NCI-H187 treated with DMSO at 0.1 percent for 48 hours (cell line): ENCODE measurements at places on chromosomes 2 and 18.

DNA sequence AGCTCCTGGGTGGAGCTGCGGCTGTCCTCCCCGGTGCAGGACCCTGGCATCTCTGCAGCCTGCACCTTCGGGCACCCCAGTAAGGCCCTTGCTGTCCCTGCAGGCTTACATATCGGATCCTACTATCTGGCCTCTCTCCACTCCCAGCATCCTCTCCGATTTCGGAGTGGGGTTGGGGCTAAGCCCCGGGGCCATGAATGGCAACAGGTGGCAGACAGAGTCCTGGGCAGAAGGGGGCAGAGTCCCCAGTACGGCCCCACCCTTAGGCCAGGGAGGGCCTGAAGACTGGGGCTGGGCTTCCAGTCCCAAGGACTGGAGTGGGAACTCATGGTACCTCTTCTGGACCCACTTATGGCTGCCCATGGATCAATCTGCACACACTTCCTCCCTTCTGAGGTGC lies 180.4 kb upstream of the MC4R start:
- DNase-seq = no peak

DNA sequence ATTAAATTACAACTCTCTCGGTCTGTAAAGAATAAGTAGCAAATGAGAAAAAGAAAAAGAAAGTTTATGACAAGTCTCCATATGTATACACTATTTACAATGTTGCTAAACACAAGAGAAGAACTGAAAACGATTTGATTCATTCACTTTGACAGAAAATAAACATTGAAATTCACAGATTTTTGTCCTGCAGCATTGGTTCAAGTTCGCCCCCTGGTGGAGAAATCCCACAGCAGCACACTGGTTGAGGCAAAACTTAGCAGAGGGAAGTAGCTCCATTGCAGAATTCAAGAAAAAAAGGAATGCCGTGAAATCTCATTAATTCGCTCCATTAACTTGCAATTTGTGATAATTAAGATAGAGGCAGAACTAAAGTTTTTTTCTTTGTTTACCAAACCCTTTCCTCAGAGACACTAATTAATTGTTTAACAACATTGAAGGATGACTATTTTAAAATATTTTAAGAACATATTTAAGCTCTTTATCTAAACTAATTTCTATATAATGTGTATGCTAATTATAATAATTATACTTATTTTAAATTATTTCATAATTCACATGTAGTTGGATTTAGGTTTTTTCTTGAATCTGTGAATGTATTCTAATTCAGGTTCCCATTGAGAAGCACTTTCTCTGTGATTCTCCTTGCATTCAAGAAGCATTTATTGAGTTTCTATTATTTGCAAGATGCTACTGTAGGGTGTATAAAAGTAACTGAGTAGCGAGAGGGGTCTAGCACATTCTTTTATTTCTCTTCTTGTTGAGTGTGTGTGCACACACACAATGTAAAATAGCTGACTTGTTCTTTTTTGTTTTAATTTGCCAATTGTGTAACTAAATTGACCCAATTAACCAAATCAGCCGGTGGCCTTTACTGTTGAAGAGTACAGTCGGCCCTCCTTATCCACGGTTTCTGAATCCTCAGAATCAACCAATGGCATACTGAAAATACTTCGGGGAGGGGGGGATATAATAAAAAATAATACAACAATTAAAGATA lies 74.1 kb downstream of the COL4A3 start:
- no peak for DNase-seq

DNA sequence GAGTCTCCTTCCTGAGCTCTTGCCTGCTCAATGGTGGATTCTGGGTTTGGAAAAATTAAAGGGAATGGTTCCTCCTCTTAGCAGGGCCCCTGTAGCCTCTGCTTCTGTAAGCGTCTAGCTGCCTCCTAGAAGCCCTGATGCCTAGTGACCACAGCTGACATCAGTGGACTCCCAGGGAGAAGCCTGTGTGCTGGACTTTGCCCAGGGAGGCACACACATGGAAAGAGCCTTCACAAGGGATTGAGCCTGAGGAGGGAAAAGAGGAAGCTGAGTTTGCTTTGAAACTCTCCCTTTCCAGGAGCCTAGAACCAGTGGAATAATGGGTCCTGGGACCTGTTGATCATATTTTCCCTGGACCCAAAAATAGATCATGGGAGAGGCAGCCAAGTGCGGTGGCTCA lies 1.4 kb upstream of the CFAP65 start:
- DNase-seq = no peak

DNA sequence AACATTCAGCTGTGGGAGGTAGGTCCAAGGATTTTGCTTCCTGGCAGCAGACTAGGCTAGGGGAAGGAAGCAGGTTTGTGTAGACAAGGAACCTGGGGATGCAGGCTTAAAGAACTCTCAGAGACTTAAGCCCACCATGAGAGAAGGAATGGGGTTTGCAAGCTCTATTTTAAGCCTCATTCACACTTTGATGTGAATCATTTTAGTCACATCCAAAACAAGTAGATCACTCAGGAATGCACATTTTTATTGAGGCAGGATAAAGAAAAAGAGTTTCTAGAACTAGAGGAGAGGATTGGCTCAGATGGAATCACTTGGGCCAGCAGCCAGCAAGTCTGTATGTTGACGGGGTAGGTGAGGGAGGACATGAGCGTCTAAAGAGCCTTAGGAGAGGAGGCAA lies 3.3 kb upstream of the NAPG start:
- no peak for DNase-seq
